ENCODE measurements at places on chromosomes 3 and 15.

GRCh38 chr3:17554078-17554477 is 188.4 kb downstream of the TBC1D5 start:
- no peak for DNase-seq

- no peak for DNase-seq
Observed at GRCh38 chr3:142053835-142054234, 95.5 kb downstream of the TFDP2 start.

DNA sequence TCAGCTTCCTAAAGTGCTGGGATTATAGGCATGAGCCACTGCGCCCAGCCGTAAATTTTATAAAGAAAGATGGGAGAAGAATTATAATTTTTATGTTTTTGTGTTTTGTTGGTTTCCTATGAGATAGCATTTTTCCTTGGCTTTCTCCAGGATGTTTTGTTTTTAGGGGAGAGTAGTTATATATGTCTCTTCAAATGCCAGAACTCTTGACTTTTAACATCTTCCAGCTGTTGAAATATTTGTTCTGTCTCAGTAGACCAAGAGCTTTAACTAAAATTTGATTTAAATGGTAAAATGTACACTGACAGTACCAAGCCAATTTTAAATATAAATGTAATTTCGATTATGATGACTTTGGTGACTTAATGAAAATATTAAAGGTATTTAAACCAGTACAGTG is 96.8 kb downstream of the DHX36 start:
- no peak for DNase-seq

- DNase-seq, result peak; percentile 8
Observed at GRCh38 chr3:193556841-193557240, 2.1 kb upstream of the ATP13A4 start.

DNA sequence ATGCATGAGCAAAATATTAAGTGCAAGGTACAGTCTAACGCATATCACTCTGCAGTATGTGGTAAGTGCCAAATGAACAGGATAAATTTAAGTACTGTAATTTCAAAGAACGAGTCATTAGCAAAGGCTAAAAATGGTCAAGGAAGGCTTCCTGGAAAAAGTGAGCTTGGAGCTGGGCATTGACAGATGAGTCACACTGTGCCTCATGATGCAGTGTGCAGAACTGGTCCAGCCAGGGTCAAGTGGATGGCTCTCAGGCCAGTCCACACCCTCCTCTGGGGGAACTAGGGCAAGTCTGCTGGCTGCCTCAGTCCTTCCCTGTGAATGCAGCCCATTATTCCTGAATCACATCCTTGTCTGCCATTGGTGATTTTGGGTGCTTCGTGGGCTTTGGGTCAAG is 76.3 kb downstream of the CACNA1D start:
- DNase-seq, result peak; percentile 36

GRCh38 chr3:159872374-159873109 is 116.1 kb upstream of the IL12A start:
- peak; percentile 64 for DNase-seq

- peak; percentile 21 for DNase-seq
Observed at GRCh38 chr3:53328746-53329145, 18.6 kb downstream of the DCP1A start.

GRCh38 chr15:57205027-57205855 is 171.1 kb upstream of the CGNL1 start:
- no peak for DNase-seq

GRCh38 chr3:146974001-146974400 is 368.9 kb upstream of the PLSCR5 start:
- DNase-seq, result no peak

DNA sequence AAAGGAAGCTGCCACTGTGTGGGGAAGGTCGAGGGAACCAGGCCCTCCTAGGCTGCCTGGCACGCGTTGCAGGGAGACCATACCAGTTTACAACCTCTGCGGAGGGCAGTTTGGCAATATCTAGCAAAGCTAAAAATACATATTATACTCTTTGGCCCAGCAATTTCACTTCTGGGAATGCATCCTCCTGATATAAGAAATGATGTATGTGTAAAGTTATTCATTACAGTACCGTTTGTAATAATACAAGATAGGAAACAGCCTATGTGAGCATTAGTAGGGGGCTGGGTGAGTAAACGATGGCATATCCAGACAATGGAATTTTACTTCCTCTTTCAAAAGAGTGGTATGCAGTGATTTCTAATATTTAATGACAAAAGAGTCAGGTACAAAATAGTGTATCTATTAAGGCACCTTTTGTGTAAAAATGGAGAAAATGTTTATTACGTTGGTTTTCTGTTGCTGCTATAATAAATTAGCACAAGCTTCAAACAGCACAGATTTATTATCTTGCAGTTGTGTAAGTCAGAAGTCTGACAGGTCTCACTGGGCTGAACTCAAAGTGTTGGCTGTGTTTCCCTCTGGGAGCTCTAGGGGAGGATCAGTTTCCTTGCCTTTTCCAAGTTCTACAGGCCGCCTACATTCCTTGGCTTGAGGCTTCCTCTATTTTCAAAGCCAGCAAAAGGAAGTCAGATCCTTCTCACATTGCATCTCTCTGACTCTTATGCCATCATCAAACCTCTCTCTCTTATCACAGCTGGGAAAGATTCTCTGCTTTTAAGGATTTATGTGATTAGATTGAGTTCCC is 9.0 kb downstream of the APOD start:
- no peak for DNase-seq

DNA sequence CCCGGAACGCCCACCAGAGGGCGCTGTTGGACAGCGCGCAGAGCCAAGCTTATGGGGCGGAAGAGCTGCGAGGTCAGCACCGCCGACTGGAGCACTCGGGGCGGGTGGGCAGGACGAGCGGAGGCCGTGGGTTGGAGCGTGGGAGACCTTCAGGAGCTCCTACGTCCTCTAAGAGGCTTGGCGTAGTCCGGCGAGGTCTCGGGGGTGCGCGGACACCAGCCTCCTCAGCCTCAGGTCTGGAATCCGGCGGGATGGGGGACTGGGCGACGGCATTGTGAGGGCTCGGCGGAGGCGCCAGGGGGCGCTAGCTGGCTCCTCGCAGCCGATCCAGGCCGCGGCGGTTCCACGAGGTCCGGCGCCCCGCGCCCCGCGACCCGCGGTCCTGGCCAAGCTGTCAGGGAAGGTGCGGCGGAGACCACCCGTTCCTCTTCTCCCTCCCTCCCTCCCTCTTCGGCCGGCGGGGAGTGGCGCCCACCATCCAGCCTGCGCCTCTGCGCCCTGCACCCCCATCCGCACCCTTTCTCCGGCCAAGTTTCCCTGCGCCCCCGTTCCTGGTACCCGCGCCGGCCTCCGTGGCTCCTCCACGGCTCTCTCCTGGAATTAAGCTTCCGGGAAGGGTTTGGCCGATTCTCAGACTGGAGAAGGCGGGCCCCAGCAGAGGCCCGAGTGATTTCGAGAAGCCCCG is 24.3 kb upstream of the POLG start:
- peak; percentile 91 for DNase-seq

DNA sequence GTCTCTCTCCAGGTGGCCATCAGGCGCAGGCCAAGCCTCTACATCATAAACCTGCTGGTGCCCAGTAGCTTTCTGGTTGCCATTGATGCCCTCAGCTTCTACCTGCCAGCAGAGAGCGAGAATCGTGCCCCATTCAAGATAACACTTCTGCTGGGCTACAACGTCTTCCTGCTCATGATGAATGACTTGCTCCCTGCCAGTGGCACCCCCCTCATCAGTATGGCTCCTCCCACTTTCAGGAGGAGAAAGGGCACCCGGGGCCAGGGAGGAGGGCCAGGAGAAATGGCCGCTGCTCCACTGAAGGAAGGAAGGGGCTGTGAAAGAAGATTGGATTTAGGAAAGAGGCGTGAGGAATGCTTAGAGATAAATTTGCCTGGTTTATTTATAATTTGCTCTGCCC is 6.6 kb downstream of the HTR3C start:
- no peak for DNase-seq

DNA sequence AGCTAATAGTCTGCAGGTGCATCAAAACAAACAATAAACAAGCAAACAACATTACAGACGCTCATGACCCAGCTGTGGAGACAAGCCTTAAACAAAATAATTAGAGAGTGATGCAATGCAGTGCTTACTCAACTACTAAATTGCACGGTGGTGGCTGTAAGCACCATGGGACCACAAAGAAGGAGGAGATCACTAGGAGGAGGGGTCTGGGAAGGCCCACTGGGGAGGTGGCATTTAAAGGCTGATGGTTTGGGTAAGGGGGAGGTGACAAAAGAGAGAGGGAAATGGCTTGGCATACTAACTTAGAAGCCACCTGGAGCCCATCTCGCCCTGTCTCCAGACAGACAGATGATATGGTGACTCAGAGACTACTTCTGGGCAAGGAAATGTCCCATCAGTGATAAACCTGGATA is 516.7 kb downstream of the FOXP1 start:
- no peak for DNase-seq

GRCh38 chr15:35583863-35584528 is 38.0 kb upstream of the DPH6 start:
- peak; percentile 61 for DNase-seq

GRCh38 chr3:12752809-12753208 is 6.2 kb downstream of the TMEM40 start:
- peak; percentile 31 for DNase-seq

- DNase-seq, result no peak
Observed at GRCh38 chr3:133754973-133755828, 9.0 kb downstream of the TF start.

- no peak for DNase-seq
Observed at GRCh38 chr15:45904019-45904418, 269.2 kb downstream of the SQOR start.

GRCh38 chr3:71258526-71258925 is 325.0 kb downstream of the FOXP1 start:
- no peak for DNase-seq

- peak; percentile 51 for DNase-seq
Observed at GRCh38 chr3:156483426-156483825, 71.5 kb downstream of the SSR3 start.

GRCh38 chr15:48634893-48635292 is 10.6 kb downstream of the FBN1 start:
- DNase-seq, result peak; percentile 56

DNA sequence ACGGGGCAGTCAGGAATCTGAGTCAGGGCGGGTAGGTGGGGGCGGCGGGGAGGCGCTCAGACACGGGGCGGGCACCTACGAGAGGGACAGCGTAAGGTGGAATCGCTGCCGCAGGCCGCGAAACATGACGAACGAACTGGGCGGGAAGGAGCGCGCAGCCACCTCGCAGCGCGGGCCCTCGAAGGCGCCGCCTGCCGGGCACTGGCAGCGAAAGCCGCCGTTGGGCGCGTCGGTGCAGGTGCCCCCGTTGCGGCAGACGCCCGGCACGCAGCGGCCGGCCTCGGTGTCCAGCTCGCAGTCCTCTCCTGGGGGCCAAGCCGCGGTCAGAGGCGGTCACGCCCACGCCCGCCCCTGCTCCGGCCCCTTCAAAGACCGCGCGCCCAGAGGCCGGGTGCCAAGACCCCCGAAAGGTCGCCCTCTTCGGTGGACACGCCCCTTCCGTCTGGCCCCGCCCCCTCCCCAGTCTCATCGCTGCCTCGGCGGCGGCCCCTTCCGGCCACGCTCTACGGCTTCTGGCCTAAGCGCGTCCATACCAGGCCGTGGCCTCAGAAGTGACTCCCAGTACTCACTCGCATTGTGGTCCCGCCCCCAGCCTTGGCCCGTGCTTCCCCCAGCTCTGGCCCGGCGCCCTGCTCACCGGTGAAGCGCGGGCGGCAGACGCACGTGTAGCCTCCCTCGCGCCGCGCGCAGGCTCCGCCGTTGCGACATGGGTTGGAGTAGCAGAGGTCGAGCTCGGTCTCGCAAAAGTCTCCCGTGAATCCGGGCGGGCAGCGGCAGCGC is 6.4 kb downstream of the CELSR3 start:
- DNase-seq, result peak; percentile 84

- DNase-seq, result no peak
Observed at GRCh38 chr3:64038253-64038767, 15.0 kb upstream of the PSMD6 start.

DNA sequence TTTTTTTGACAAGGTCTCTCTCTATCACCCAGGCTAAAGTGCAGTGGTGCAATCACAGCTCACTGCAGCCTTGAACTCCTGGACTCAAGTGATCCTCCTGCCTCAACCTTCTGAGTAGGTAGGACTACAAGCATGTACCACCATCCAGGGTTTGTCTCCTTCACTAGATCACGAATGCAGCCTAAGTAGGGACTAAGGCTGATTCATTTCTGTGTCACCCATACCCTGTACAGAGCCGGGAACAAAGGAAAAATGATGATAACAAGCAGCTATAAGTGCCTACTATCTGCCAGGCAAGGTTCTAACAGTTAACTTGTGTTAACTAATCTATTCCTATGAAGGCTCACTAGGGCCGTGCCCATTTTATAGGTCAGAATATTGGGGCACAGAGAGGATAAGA is 7.0 kb downstream of the TMEM40 start:
- DNase-seq, result no peak

- peak; percentile 81 for DNase-seq
Observed at GRCh38 chr3:72657666-72658065, 190.6 kb downstream of the SHQ1 start.

DNA sequence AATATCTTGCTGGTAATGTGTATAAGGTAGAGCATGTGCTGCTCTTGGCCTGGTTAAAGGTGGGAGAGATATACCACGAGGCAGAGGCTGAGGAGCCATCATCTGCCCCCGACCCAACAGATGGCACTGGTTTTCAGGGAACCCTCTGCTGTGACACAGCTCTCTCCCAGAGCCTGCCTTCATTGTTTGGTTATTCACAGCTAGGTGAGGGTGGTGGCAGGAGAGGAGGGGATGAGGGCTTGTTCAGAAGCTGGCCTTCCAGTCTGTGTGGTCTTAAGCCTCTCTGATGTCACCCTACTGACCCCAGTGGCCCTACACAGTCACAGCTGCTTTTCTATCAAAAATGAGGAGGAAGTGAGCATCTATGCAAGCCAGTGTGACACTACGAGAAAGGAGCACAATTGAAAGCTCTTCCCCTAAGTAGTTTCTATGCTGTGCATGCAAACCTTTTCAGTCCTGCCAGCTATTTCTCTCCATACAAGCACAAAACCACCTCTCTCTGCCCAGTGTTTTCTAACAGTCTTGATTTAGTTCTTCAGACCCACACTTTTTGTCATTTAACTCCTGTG is 258.4 kb upstream of the AGTR1 start:
- DNase-seq, result no peak

DNA sequence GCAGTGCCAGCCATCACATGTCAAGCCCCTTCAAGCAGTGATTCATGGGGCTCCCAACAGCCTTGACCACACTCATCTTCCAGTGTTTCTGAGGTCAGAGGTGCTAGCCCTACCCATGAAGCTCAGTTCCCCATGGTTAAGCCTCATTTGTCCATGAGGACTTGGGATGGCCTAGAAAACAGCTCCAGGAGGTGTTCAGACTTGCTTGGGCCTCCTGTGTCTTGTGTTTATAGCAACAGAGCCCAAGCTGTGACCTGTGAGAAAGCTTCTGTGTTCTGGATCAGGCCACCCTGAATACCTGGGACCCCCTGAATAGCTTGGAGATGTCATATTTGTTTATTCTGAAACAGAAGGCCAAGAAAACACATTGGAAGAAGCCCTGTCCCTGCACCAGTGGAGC is 36.7 kb downstream of the LARP6 start:
- no peak for DNase-seq

GRCh38 chr3:194339840-194340239 is 11.3 kb downstream of the CPN2 start:
- DNase-seq, result no peak

- no peak for DNase-seq
Observed at GRCh38 chr3:10145685-10146084, 4.1 kb downstream of the VHL start.
